ENCODE measurements at places on chromosomes 4 and X.
A peak's percentile ranks its signal among the peaks of the same experiment; 100 is the strongest.

DNA sequence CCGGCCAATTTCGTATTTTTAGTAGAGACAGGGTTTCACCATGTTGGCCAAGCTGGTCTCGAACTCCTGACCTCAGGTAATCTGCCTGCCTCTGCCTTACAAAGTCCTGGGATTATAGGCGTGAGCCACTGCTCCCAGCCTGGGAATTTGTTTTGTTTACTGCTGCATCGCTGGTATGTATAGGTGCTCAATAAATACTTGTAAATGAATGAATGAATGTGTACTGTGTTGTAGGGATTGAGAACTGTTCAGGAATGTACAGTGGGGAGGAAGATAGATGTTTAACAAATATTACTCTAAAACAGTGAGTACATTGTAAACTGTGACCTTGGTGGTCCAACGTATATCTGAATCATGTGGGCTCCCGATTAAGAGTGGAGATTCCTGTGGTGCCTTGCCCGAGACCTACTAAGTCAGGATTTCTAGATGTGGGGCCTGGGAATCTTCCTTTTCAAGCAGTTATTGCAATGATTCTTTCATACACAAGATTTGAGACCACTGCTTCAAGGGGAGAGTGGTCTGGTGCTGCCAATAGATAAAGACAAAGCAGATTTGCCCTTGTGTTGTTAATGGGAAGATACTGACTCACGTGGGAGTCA is 41.0 kb downstream of the WWC2 start:
- DNase-seq: no peak

- no peak for DNase-seq
Observed at GRCh38 chrX:45379236-45379635, 178.6 kb upstream of the DIPK2B start.

DNA sequence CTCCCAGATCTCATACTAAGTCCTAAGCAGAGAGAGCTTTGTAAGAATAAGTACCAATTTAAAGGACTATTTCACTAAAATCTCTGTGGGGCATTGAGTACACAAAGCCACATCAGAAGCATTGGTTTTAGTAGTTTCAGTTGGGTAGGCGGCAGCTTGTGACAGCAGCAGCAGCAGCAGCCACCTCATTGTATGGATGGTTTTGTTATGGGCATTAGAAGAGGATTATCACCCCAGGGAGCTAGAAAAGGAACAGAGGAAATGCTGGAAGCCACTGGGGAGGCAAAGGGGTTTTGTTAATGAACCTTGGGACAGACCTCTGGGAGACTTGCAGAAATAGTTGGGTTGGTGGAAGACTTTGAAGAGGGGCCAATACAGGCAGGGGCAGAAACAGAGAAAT is 93.9 kb upstream of the FRMPD3 start:
- no peak for DNase-seq

DNA sequence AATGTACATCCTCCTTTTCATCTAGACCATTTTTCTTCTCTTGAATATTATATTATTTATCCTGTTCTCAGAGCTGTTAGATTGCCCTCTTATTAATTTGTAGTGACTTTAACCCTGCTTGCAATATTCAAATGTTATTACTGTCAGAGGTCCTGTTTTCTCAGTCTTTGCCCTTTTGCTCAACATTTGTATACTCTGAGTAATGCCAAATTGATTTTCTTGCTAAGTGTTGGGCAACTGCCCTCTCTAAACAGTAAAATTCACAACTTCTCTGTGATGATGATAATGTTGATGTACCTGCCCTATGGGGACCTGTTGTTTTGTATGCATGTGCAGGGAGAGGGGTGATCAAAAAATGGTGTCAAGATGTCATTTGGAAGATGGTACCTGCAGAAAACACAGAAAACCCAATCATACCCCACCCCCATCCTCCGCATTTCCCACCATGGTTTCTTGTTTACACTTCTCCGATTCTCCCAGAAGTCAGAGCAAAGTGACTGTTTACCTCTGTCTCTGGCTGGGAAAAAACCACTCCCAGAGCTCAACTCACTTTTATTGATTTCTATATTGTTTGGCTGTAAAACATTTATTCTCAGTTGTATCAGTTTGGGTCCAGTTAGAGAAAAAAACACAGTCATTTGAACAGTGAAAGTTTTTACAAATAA is 694.0 kb downstream of the IL1RAPL1 start:
- no peak for DNase-seq

GRCh38 chr4:84417997-84418709 is 80.9 kb downstream of the NKX6-1 start:
- no peak for DNase-seq

DNA sequence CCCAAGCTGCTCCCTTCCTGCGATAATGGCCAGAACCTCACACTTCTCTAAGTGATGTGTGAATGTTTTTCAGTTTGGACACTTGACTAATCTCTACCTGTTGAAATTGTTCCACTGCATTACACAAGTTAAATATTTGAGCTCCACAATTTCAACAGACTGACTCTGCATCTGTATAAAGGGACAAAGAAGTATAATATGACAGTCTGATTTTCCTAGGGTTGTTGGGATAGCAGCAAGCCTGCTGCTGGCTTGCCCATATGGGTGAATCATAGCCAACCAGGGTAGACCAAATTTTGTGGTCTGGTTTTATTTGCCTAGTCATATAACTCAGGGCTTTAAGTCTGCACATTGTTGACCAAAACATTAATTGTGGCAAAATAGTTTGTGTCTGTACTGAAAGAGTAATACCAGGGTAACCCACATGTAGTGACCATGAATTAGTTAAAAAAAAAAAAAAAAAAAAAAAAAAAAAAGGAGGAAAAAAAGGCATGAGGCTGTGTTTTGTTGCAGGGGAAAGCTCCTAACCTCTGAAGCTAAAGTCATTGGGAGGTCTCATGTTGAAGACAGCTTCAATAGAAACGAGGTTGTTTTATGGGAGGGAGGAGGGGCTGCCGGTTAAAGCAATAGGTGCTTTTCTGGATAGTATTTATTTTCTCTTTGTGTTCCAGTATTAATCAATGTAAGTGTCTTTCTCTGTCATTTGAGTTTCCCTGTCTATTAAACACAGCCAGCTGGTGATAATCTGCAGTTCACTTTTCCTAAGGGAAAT is 534.2 kb downstream of the RAB28 start:
- no peak for DNase-seq

DNA sequence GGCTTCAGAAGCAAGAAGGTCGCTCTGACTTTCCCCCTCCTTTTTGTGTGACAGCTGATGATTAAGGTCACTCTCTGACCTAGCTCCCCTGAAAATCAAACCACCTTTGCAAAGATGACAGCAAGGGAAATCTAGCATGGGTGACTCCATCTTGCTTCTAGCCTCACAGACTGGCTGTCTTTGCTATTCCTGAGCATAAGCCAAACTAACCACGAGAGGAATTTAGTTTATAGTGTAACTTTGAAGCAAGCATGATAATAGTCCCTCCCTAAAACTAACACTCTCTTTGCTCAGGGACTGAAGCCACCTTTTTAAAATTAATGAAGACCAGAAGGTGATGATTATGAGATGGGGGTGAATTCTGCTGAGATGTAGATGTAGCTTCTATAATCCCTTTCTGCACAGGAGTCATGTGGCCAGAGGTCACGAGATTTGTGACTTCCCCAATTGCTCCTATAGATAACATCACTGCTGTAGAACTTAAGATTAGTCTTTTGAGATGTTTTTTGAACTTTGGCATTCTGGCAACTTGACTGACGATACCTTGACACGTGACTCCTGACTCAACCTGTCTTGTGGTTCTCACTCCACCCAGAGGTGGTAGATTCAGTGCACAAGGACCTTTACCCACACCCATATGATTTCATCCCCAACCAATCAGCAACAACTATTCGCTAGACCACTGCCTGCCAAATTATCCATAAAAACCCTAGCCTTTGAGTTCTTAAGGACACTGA is 14.9 kb upstream of the PDE5A start:
- DNase-seq: no peak

GRCh38 chrX:77953302-77953701 is 16.1 kb downstream of the PGAM4 start:
- DNase-seq: no peak

DNA sequence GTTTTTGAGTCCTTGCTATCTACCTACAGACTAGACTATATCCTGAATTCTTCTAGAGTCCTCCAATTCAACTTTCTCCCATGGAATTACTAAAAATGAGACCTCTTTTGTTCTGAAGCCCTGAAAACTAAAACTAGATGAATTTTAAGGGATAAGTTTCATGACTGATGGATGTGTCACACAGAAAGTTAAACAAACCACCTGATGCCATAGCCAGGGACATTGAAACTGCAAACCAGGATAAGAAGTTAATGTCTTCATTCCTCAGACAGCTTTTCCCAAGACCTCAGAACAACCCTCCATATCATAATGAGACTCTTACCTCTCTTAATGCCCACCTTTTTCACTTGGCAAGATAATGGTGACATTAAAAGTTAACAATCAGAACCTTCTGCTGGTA is 81.5 kb upstream of the PTPN13 start:
- no peak for DNase-seq

DNA sequence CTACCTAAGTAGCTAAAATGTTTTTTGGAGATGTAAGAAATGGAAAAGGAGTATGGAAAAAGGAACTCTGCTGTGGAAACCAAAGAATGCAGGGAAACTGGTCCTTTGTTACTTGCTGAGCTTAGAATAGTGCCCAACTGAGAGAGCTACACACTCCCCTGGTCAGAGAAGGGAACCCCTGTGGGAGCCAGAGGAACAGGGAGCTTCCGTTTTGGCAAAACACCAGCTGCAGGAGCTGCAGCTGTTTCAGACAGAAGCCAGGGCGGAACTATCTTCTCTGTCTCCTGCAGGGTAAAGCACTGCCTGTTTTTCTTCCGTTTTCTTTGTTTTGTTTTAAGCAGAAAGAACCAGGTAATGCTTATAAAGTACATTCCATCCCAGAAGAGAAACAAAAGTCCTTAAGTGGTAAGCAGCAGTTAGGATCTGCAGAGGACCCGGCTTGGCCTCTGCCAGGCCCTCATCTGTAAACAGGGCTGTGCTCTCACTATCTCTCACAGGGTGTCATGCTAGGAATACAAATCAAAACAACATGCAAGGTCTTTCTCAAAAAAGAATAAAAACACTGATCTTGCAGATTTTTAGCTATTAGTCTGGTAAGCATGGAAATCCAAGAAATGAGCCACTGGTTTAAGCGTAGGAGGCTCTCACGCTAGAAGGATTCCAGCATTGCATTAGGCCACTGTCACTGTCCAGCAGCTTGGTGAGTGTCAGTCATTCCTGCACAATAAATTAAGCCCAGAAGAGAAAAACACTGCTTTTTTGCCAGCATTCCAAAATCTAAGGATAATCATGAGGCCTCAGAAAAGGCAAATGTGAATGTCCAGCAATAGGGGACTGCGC is 76.1 kb downstream of the CHST7 start:
- DNase-seq: no peak

- DNase-seq: no peak
Observed at GRCh38 chr4:6492027-6492590, 19.7 kb upstream of the PPP2R2C start.

DNA sequence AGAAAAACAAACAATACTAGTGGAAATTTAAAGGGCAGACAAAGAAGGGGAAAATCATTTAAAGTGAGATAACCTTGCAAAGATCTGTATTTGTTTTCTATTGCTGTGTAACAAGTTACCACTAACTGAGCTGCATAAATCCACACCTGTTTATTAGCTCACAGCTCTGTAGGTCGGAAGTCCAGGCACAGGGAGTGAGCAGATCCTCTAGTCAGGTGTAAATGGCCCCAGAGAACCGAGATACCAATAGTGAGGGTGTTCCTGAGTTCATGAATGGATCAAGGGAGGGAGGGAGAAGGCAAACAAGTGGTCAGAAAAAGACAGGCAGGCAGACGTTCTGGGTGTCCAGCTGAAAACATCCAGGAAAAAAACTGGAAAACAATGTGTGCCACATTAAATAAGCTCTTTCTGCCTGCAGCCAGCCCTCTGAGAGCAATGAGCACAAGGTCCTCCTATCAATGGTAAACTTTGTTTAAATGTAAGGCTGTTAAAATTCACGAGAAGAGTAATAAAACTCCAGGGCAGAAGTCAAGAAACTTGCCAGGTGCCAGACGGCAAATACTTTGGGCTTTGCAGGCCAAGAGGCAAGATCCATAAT is 25.0 kb downstream of the ADGRA3 start:
- DNase-seq: no peak

DNA sequence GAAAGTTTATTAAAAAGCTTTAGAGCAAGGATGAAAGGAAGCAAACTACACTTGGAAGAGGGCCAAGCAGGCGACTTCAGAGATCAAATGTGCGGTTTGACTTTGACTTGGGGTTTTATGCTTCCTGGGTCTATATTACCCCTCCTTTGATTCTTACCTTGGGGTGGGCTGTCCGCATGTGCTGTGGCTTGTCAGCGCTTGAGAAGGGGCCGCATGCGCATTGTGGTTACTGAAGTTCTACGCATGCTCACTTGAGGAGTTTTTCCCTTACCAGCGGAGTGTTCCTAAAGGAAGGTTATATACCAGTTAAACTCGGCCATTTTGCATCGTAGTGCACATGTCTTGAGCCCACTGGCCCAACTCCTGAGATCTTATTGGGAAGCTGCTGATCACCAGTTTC is 9.9 kb downstream of the ZNF157 start:
- DNase-seq: peak; percentile 59

DNA sequence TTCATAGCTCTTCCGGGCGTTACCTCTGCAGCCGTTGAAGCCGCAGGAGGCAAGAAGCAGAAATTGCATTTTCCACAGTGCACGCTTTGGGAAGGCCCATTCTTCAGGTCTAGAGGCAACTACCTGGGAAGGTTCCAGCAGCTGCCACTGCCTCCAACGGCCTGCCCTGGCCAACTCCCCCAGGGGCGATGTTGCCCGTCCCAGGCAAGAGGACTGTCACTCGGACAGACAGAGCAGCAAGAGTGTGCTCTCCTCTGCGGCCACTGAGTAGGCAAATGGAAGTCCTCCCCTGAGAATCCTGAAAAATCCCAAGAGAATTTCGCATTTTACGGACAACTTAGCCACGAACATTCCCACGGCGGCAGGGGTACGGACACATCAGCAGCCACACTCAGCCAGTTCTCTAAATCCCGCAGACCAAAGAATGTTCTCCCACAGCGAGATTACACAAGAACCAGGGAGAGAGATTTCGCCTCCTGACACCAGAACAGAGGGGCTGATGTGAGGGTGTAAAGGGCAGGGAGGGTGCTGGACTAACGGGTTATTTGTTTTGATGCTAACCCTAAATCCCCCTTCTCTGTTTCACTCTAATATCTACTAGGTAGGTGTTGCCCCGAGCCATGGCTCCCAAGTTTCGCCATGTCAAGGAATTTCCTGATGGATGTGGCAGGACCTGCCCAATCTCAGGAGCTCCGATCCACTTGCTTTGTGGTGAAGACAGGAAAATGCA is 63.8 kb downstream of the SEPSECS start:
- no peak for DNase-seq

DNA sequence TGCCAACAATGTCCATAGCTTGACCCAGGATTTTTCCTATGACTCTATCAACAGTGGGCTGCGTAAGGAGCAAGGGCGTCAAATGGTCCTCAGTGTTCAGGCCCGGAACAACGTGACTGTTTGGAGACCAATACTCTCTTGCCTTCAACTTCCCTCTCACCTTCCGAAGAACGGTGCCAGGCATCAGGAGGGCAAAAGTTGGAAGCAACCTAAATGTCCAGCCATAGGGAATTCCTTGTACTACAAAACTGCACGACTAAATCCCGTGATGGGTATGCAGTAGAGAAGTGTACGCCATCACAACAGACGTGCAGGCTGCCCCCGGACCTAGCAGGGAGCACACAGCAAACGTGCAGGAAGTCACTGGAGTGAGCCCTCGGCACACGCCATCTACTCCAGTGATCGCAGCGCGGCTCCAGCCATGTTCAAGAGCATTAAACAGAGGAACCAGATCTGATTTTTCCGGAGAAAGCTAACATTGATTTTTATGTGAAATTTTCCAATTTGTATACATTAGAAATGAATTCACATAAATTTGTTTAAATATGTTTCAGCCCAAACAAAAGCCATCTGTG is 79.0 kb downstream of the JAKMIP1 start:
- no peak for DNase-seq

- DNase-seq: no peak
Observed at GRCh38 chrX:40420899-40421729, 159.7 kb upstream of the ATP6AP2 start.
